ENCODE measurements at places on chromosomes 6 and 20. TPM values are rescaled to one million over a fixed set of nuclear protein-coding genes. Genes with fewer than 3 reads are reported as not detected.

DNA sequence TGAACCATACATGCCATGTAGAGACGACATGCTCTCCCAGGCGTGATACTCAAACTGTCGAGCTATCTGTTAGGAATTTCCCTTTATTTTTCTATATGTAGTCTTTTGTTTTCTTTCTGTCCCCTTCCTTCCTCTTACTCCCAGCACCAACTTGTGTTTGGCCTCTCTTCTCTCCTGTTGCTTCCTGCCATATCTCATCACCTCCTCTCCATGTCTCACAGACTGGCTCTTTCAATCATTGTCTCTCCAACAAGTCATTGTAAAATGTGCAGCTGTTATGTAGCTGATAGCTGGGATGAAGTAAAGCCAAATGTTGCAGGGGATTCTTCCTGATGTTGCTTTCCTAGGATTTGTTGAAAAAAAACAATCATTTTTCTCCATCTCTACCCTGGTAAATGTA, 234.5 kb downstream of the TMEM242 start:
- H3K27ac ChIP-seq = no peak overlapping the region
- no peak overlapping the region for H3K4me3 ChIP-seq
- no peak for DNase-seq
- H3K27me3 ChIP-seq = no peaks in the 10 kb centered on the region
- H3K36me3 ChIP-seq = peaks cover 7% of the 10 kb centered on the region

GRCh38 chr6:101422811-101423210, 29.3 kb downstream of the GRIK2 start:
- no peak overlapping the region for H3K27ac ChIP-seq
- no peaks in the 10 kb centered on the region for H3K4me1 ChIP-seq
- no peaks in the 10 kb centered on the region for H3K36me3 ChIP-seq
- H3K27me3 ChIP-seq = no peaks in the 10 kb centered on the region
- no peak overlapping the region for H3K4me3 ChIP-seq
- DNase-seq = no peak

DNA sequence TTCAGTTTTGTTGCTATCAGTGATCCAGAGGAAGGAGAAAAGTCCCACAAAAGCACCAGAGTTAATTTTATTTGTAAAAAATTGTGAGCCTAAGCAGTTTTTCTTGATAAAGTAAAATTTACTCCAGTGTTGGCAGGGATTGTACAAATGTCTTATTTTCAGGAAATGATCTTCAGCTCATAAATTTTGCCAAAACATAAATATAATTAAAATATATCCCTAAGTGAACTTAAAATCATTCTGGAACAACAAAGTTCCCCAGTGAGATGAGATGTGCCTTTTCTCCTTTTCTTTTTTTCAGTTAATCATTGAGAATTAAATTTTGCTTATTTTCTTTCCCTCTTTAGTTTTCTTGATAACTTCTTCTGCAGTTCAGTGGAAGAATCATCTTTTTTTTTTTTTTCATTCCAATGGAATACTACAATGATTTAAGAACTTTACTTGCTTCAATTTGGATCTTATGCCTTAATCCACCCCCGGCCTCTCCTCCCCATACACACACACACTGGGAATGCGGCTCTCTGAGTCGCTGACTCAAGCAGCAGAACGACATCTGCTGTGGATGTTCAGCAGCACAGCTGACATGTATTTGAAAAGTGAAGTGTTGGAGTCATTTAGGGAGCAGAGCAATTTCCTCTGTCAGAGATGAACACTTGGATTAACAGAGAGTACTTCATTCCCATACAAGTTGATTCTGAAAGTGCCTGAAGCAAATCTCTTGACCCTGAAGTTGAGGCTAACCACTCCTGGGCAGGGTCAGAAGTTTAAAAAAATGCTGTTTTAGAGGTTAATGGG, 27.7 kb upstream of the LAMA4 start:
- peak; percentile 86 for DNase-seq
- peak overlapping the region; percentile 66 for H3K27ac ChIP-seq
- no peak overlapping the region for H3K4me3 ChIP-seq
- no peaks in the 10 kb centered on the region for H3K36me3 ChIP-seq
- no peaks in the 10 kb centered on the region for H3K27me3 ChIP-seq
- no peaks in the 10 kb centered on the region for H3K4me1 ChIP-seq

PDYN gene
- total RNA-seq = not detected

TFAP2B gene
- not detected for total RNA-seq

AP5S1 gene
- total RNA-seq = 5.4 TPM

Measured in sigmoid colon (tissue), 7 donors.